GOT3 (cell line): ENCODE measurements at places on chromosomes 13 and 19.

- DNase-seq = no peak
These were observed 3.1 kb downstream of the ZIC2 start for GRCh38 chr13:99984461-99985240.

DNA sequence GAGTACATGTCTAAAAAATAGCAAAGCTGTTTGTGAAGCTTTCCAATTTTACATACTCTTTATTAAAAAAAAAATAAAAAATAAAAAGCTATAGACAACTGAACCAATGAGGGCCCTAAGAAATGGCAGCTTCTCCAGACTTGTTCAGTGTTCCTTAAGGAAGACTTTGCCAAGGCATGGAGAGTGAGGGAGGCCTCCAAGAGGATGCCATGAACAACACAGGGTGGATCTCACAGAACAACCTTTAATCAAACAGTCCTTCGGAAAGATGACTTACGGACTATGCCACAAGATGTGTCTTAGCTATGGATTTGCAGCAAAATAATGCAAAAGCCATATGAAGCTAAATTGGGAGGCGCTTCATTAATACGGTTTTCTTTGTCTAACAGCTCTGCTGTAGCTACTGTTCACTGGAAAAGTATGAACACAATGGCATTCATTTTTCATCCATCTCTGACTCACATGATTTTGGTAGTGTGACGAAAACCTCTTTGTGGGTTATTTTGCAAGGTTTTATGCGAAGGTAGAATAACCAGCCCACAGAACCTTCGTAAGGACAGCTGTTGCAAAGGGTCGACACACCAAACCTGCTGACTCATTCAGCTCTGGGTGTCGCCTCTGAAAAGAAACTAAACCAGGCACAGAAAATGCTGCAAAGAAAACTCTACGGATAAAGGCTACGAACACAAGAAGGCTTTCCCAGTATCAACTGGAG lies 27.7 kb downstream of the EFNB2 start:
- no peak for DNase-seq

DNA sequence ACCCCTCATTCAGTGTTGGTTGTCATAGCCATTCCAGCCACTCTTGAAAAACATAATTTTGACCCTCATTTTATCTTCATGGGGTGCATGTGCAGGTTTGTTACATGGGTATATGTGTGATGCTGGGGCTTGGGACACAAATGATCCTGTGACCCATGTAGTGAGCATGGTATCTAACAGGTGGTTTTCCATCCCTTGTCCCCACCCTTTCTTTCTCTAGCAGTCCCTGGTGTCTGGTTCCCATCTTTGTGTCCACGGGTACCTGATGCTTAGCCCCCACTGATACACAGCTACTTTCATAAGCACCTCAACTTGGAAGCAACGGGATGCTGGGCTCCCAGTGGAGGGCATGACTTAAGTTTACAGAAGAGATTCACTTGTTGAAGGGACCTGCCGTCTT lies 373.5 kb downstream of the UQCRFS1 start:
- DNase-seq = no peak

- no peak for DNase-seq
These were observed 13.5 kb downstream of the TUBGCP3 start for GRCh38 chr13:112574416-112574815.

GRCh38 chr19:32580353-32580900 lies 563 bp upstream of the PDCD5 start:
- no peak for DNase-seq

- DNase-seq = no peak
These were observed 131.5 kb upstream of the SPACA7 start for GRCh38 chr13:112244495-112245177.

GRCh38 chr19:16886305-16886880 lies 2.4 kb upstream of the F2RL3 start:
- DNase-seq = peak; percentile 8

DNA sequence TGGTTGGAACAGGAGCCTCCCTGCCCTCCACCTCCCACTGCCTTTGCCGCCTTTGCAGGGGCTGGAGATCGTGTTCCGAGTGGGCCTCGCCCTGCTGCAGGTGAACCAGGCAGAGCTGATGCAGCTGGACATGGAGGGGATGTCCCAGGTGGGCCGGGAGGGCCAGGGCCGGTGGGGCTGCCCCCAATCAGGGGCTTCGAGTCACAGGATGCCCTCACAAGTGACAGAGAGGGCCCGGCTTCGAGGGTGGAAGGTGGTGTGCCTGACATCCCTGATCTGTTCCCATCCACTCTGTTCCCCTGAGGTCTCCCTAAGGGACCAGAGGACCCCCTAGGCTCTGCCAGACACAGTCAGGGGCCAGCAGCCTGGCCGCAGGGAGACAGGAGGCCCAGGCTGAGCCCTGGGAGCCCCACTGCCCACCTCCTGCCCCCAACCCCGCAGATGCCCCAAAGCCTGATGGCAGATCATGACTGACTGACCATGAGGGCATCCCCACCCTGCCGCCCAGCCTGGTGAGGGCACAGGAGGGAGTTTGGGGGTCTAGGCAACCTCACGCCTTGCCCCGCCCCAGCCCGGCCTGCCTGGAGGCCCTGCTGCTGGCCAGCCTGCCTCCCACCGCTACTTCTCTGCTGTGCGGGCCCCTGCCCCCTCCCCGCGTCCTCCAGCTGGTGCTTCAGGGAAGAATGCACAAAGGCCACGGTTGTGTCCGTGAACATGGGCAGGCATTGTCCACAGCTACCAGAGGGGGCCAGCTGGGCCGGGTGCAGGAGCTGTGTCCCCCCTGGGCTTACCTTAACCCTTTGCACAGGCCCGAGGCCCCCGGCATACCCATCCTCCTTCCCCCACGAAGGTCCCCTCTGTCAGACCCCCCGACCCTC lies 21.8 kb downstream of the EVI5L start:
- no peak for DNase-seq

- no peak for DNase-seq
These were observed 27.6 kb downstream of the HPN start for GRCh38 chr19:35068941-35069634.

- no peak for DNase-seq
These were observed 12.9 kb downstream of the TUBGCP3 start for GRCh38 chr13:112574834-112575613.

DNA sequence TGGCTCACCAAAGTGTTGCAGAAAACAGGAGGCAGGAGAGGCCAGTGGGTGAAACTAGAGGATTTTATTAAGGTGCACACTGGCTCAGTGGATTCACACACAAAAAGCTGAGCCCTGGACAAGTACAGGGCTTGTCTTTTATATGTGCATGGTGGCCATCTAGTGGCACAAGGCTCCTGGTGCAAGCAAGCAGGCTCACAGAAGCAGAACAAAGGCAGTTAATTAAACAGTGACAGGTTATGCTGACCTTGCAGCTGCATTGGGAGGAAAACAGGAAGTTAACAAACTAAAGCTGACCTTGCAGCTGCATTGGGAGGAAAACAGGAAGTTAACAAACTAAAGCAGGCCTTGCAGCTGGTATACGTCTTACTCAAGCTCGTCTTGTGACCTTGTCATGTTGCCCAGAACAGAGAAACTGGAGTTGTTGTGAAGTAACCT lies 65.3 kb upstream of the ZNF681 start:
- DNase-seq = no peak

DNA sequence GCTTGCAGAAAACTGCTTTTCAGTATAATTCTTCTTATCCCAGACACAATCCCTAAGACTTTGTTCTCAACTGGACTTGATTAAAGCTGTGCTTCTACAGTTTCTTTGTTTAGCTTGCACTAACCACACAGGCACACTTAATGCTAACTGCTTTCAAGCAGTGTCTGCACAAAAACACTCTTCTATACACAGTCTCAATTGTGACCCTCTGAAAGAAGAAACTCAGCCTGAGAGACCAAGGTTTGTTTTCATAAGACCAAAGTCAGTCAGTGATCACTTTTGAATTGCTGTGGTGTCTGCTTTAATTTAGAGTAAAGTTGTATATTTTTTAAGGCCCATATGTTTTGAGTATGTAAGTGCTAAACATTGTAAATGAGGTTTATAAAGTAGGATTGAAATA lies 431.2 kb downstream of the KCTD12 start:
- DNase-seq = no peak

DNA sequence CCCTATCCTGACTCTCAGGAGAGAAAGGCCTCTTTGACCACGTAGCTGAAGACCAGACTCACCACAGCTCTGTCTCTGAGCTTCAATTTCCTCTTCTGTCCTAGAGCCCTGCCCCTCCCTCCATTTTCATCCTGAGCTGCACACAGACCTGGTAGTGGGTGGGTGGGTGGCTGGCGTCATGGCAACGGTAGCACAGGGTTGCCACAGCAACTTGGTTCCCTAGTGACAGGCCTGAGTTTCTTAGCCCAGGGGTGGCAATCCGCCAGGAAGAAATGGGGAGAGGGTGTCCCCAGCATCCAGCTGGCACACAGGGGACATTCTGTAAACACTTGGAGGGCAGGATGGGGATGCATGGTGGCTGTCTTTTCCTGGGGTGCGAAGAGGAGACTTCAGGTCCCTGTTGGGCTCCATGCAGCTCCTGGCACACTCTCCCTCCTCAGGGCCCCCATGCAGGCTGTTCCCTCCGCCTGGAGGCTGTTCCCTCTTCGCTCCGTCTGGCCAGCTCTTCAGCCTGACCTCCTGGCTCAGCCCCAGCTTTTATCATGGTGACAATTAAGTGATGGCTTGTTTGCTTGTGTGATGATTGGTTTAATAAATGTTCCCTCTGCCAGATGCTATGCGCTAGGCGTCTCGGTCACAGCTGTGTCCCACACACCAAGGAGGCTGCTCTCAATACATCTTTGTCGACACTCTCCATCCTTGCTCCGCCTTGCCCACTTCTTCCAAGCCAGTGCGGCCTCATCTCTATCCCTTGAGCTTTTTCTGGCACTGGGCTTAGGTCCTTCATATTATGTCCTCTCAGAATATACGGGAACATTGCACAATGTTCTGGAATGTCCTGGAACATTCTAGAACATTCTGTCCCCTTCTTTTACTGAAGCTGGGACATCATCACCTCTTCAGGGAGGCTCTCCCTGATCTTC lies 7.4 kb upstream of the KLHL26 start:
- DNase-seq = no peak

- no peak for DNase-seq
These were observed 3.5 kb upstream of the TEX26 start for GRCh38 chr13:30928978-30929377.

DNA sequence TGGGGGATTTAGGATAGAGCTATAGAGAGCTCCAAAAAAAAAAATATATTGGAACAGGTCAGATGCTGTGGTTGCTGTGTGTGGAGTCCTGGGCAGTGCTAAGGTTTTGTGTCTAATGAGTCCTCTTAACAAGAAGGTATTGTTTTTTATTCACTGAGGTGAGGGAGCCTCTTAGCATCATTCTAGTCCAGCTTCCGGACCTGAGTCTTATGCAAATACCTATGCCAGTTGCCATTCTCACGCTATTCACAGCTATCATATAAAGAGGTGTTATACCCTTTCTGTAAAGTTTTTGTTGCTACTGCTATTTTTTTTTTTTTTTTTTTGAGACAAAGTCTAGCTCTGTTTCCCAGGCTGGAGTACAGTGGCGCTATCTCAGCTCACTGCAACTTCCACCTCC lies 1.4 kb downstream of the NLRP2 start:
- DNase-seq = no peak

- DNase-seq = no peak
These were observed 122.8 kb downstream of the CRYL1 start for GRCh38 chr13:20402881-20403280.

DNA sequence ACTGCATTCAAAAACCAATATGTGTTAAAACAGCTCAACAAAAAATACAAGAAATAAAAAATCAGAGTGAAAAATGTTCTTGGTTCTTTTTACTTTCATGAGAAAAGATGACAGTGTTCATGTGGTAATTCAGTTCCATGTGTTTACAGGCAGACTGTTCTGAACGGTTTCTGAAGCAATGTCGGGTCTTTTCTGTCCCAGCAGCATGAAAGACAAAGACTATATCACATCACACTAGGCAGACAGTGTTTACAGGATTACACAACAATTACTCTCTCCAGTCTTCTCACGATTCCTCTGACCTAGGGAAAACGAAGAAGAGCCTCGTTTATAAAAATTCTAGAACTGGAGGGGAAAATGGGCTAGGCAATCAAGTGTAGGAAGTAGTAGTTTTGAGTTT lies 83.4 kb downstream of the UBL3 start:
- no peak for DNase-seq

GRCh38 chr13:22569811-22570210 lies 611.0 kb upstream of the SGCG start:
- DNase-seq = no peak

DNA sequence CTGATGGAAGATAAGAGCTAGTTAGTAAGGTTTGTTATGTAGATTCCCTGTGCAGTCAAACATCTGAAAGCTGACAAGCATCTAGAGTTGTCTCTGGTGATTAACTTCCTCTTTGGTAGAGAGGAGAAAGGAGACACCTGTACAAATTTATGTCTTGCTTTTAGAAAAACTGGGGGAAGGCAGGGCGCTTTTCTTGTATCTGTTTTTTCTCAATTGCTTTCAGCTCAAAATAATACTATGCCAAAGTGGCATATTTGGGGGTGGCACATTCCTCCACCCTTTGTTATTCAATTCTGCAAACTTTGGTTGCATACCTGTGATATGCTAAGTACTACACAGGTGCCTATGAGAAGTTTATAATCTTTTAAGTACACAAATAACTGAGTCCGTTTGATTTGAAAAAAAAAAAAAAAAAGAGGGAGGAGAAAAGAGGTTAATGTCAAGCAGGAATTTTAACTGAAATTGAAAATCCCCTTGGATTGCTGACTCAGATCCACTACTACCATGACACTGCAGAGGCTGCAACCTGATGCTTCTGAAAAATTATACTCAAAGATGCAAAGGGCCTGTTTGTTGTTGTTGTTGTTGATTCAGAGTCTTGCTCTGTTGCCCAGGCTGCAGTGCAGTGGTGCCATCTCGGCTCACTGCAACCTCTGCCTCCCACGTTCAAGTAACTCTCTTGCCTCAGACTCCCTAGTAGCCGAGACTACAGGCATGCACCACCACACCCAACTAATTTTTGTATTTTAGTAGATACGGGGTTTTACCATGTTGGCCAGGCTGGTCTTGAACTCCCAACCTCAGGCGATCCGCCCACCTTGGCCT lies 164.8 kb upstream of the NBEA start:
- DNase-seq = no peak
